ENCODE measurements at places on chromosomes 11 and 22.

DNA sequence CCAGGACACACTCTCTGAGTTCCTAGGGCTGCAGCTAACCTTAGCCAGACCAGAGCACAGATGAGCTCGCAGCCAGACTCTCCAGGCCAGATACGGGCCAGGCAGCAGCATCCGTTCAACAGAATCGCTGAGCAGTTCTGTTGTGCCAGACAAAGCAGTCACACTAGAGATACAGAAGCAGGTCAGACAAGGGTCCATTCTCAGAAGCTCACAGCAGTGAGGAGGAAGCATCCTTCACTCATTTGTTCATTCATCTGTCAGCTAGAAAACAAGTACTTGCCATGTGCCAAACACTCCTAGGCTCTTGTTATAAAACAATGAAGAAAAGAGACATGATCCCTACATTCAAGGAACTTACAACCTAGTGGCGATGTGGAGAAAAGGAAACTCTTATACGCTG lies 2.6 kb downstream of the LMO2 start:
- DNase-seq = no peak

DNA sequence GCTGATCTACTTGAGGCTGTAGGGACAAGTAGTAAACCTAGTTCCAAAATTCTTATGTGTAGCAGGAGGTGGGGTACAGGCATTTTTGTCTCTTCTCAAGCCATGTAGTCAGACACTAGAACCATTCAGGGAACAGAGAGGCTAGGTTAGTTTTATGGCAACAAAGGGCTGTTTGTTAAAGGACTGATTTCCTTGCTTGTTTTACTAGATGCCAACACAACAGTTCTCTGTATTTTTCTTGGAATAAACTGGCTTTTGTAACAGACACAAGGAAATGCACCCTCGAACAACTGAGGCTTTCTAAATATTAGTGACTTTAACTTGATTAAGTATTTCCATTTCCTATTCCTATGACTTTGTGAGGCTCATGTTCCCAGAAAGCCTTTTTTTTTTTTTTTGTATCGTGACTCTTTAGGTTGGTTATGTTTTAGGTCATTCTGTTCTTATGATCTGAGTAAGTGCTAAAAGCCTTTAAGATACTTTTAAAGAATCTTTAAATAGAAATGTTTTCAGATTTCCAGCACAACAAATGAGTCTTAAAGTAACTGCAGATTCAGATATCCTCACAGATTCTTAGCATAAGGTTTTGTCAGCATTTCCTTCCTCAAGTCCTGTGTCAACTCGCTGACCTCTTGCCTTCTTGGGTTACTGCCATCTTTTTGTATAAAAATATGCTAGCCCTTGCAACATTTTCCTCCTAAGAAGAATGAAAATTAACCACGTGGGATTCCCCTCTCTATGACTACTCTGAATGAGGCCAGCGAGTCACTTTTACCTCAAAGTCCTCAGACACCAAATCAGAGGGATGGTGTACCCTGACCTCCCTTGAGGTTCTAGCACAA lies 92.5 kb downstream of the CCDC83 start:
- DNase-seq = no peak

GRCh38 chr11:46112961-46113607 lies 8.2 kb downstream of the PHF21A start:
- DNase-seq = peak; percentile 81

- DNase-seq = no peak
Observed at GRCh38 chr11:79427611-79428327, 13.1 kb downstream of the TENM4 start.

DNA sequence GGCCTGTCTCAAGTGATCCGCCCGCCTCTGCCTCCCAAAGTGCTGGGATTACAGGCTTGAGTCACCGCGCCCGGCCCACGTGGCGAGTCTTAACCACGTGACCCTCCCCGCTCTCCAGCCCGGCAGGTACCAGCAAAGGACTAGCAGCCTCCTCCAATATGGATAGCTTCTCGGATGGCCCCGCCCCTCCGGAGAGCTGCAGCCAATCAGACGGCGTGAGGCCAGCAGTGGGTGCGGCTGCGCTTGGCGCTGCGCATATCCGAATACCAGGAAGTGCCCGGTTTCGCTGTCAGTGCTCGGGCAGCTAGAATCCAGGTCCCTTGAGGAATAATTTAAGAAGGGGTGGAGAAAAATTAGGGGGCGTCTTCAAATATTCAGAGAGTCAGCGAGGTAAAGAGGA lies 14.7 kb upstream of the PISD start:
- DNase-seq = peak; percentile 95

GRCh38 chr22:31377612-31378011 lies 21.8 kb upstream of the DRG1 start:
- no peak for DNase-seq

DNA sequence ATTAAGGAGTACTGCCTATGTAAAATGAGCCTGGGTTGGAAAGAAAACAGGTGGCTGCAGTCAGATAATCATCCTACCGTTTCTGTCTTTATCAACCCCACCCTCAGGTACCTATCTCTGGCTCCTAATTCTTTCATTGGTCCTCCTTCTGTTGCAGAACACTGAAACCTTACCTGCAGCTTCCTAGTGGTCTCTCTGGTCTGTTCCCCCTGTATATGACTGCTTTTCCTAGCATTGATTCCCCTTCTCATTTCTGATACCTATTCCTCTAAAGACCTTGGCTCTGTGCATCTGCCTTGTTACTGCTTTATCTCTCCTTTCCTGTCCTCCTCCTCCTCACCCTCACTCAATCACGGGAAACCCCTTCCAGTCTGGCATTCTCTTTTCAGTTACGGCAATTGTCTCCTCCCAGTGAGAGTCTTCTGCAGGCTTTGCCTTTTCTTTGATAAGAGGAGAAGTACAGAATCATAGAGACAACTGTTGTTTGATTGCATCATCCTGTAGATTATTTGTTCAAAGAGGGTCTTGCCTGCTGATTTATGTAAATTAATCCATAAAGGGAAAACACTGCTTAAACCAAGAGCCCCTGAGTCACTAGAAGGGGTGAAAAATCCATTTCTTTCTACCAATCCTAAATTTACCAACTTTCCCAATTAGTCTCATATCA lies 301.2 kb downstream of the AASDHPPT start:
- DNase-seq = no peak

- DNase-seq = peak; percentile 97
Observed at GRCh38 chr11:47269002-47269828, 718 bp upstream of the MADD start.

DNA sequence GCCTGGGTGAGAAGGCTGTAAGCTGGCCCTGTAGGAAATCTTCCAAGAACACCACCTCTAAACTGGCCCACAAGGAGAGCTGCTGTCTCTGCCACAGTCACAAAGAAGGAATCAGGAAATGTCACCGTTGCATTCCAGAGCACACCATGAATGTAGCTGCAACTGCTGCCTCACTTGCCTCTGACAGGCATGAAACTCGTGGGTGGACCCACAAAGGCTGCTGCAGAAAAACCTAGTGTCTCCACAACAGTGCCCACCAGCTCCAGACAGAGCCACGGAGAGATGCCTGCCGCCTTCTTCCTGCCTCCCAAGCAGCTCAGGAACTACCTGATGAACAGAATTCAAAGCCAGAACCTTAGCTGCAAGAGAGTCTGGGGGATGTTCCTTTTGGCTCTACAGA lies 10.5 kb downstream of the DNAJB13 start:
- DNase-seq = no peak

- no peak for DNase-seq
Observed at GRCh38 chr11:67732045-67732787, 57.8 kb upstream of the ALDH3B2 start.

DNA sequence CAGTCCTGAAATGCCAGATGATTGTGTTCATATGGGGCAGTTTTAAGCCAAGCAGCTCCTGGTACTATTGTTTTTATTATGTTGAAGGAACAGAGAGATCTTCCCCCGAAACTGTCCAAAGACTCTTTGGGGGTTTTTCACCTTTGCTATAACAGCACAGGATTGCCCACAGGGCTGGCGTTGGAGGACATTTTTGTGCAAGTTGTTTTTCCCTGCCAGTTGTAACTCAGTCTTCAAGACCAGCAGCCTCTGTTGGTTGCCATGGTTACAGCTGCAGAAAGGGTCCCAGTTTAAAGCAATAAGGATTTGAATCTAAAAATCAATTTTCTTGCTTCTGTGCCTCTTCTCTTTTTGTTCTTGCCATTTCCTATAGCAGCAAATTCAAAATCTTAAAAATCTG lies 45.4 kb upstream of the YWHAH start:
- DNase-seq = no peak

DNA sequence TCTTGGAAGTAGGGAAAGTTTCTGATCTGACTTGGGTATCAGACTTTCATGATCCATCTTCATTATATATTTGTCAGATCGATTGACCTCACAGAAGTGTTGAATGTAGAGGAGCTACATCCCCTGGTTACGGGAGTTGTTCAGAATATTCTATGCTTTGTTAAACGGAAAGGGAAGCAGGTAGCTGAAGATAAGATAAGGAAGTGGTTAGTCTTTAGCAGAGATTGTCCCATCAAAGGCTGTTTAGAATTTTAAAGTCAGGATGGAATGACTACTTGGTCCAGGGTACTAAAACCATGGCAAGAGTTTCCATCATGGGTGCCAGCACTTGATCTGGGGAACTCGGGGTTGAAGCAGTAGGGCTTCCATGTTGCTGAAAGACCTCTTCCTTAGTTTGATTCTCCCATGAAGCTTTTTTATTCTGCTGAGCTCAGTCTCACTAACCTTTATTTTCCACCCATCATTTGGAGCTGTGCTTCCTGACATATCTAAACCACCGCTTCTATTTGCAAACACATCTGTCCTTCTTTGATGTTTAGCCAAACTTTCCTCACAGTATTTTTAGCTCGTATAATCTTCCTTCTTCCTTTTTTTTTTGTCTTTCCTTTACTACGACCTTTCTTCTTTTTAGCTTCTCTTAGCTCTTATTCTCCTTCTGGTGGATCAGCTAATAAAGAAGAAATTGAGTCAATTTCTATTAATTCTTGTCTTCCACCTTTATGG lies 4.0 kb upstream of the C22orf31 start:
- DNase-seq = no peak

DNA sequence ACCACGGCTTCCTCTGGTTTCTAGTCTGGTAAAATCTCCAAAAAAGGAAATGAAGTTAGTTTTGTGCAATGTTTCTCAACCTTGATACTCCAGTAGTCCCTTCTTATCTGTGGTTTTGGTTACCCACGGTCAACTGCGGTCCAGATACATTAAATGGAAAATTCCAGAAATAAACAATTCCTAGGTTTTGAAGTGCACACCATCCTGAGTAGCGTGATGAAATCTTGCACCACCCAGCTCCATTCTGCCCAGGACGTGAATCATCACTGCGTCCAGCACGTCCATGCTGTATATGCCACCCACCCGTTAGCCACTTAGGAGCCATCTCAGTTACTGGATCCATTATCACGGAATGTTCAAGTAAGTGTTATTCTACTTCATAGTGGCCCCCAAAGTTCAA lies 117.0 kb downstream of the FBXO7 start:
- peak; percentile 23 for DNase-seq

DNA sequence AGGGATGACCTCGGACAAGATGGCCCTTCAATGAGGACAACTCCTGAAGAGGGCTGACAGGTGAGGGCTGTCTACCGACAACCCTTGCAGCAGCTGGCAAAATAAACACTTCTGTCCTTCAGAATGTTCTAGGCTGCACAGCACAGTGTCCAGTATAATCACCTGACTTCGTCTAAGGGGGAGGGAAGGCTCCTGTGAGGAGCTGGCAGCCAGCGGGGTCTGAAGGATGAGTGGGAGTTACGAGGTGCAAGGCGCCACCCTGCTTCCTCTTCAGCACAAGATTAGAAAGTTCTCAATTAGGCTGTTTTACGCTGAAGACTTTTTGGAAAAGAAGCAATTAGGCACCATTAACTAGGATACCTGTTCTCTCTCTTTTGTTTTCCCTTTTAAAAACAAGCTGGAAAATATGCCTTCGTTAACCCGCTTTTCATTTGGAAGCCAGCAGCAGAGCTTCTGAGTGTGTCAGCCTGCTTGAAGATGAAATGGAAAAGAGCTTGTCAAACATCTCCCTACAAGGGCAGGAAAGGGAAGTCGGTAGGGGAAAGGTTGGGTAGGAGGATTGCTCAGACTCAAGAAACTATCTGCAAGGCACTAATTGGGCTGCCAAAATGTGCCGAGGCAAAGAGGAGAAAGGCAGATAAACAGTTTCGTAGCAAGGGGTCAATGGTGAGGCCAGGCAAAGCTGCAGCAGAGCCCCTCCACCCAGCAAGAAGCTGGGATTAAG lies 592.2 kb upstream of the CADM1 start:
- no peak for DNase-seq

DNA sequence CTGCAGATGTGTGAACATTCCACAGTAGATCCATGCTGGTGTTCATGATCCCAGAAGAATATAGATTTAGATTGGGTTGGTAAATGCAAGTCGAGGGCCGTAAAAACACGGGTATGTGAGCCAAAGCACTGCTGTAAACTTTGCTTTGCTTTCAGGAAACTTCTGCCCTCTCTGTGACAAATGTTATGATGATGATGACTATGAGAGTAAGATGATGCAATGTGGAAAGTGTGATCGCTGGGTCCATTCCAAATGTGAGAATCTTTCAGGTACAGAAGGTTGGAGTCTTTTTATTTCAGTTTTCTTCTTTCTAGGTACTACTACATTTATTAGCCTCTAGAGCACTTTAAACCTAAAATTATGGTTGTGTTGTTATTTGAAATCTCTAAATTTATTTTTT lies 36.2 kb upstream of the TTC36 start:
- DNase-seq = no peak

GRCh38 chr22:42642806-42643633 lies 2.6 kb upstream of the ATP5MGL start:
- DNase-seq = no peak

DNA sequence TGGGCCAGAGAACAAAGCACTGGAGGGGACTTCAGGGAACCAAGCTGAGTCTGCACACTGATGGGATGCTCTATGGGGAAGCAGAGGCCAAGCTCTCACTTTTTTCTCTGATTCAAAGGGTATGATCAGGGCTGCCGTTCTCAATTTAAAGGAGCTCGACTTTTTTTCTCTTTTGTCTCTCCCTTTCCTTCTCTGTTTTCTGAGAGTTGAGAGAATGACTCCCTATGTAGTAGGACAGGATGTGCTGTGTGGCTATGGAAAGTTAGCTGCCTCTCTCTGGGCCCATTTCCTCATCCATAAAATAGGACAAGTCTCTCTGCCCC lies 7.9 kb downstream of the ADORA2A start:
- DNase-seq = no peak

DNA sequence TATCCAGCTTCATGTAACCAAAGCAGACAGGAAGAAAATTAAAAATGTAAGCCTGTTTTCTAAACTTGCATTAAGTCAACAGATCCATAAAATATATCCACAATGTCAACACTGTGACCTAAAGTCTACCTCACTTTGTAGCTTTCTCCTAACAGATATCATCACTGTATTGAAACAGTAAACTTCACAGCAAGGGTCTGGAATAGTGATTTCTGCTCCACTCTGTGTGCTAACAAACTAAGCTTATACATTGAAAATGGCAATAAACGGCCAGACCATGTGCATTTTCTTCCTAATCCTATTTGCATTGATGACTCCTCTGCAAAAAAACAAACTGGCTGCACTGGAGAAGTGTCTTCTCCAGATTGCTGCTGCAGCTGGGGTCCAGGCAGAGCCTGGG lies 26.8 kb downstream of the CADM1 start:
- DNase-seq = no peak

DNA sequence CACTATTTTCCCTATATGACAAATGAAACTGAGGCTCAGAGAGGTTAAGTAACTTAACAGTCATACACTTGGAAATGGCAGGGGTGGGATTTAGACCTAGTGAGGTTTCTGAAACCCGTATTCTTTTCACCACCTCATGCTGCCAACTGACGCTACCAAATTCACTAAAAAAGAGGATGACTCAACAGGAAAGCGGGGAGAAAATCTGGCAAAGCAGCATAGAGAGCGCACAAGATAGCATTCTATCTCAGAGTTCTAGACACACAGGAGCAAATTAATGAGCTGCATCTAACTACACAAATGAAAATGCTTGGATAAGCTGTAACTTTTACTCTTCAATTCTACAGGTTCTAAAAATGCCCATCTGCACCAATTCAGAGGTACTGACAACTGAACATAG lies 136.4 kb downstream of the RBFOX2 start:
- no peak for DNase-seq
